ENCODE measurements at places on chromosomes 1 and 21.

DNA sequence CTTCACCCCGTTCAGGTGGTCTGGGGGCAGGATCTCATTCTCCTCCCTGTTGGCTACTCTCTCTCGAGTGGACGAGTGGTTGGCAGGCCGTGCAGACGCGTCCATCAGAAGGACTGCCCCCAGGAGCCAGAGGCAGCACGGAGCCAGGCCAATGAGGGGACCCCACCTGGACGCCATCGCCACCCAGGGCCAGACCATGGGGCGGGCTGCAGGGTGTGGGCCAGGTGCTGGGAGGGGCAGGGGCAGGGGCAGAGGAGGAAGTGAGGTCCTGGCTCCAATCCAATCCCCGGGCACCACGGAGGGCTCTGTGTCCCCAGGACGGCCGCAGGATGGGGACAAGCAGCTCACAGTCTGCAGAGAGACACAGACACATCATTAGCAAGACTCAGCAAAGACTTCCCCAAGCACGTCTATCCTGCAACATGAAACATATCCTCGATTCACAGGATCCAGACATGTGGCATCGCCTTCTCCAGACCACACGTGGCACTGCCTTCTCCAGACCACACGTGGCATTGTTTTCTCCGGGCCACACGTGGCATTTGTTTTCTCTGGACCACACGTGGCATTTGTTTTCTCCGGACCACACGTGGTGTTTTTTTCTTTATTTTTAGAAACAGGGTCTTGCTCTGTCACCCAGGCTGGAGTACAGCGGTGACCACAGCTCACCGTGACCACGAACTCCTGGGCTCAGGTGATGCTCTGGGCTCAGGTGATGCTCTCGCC is 3.0 kb downstream of the SDF4 start:
- no peak for DNase-seq

DNA sequence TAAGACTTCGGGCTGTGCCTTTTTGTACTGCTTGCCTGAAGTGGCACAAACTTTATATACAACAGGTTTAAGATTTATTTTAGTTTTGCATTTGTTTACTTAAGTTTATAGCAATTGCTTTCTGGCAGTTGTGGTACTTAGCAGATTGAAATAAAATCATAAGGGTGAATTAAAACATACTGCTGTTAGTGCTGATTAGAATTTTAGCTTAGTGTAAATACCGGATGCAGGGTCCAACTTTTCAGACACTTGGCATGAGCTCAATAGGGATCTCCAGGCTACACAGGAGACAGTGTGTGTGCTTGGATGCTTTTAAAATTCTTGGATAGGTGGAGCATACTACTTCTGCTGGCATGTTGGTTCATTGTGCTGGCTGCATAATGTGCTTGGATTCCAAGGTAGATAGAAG is 159.6 kb downstream of the NFIA start:
- no peak for DNase-seq

- no peak for DNase-seq
These were observed 105.4 kb downstream of the PTPN14 start for GRCh38 chr1:214445831-214446614.

GRCh38 chr1:244349103-244349531 is 102.6 kb downstream of the ADSS2 start:
- no peak for DNase-seq

GRCh38 chr1:39671793-39672550 is at the start of gene NT5C1A:
NT5C1A (minus strand) TSS chr1:39672107; CDS start chr1:39672038, 69 bp downstream.
- peak; percentile 20 for DNase-seq

DNA sequence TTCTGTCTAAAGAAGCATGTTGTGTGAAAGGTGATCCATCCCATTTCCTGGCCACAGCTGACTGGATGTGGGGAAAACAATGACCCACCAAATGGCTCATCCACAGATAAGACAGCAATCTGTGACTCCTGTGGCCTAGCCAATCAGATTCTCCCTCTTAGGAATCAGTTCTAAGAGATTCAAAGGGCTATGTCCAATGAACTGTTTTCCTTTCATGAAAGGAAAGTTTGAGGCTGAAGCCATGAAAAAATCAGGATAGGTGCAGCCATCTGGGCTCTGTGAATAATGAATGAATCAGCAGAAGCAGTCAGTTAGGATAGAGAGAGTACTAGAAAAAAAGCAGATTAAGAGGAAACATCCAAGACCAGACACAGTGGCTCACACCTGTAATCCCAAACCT is 164.7 kb downstream of the NRIP1 start:
- no peak for DNase-seq

Data from amygdala (tissue), 56 donors.